ENCODE measurements at places on chromosomes 12 and 14.
A peak's percentile ranks its signal among the peaks of the same experiment; 100 is the strongest.

DNA sequence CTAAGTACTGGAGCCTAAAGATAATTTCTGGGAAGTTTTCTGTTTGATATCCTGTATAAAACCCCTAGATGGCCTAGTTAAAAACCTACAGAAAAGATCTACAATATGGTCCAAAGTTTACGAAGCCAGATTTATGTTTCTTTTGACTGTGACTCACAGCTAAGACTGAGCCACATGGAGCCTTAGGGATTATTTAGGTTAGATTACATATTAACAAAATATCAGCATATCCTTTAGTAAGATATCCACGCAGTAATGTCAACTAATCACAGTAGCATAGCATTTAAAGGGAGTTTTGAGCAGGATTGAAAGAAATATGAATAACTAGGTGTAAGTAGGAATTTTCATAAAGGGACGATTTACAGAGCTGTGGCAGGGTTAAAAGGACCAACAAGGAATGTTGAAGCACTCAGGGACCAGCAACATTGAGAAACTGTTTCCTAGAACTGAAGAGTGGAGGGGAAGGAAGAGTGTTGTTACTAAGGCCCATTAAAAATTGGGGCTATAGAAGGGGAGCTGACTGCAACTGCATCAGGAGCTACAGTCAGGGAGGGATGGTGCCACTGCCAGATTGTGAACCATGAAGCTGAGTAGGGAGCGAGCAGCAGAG is 155.5 kb downstream of the DACT1 start:
- no peak for DNase-seq

GRCh38 chr14:71062581-71063303 is 155.5 kb downstream of the PCNX1 start:
- no peak for DNase-seq

- DNase-seq, result no peak
Observed at GRCh38 chr12:112352921-112353320, 29.3 kb downstream of the HECTD4 start.

DNA sequence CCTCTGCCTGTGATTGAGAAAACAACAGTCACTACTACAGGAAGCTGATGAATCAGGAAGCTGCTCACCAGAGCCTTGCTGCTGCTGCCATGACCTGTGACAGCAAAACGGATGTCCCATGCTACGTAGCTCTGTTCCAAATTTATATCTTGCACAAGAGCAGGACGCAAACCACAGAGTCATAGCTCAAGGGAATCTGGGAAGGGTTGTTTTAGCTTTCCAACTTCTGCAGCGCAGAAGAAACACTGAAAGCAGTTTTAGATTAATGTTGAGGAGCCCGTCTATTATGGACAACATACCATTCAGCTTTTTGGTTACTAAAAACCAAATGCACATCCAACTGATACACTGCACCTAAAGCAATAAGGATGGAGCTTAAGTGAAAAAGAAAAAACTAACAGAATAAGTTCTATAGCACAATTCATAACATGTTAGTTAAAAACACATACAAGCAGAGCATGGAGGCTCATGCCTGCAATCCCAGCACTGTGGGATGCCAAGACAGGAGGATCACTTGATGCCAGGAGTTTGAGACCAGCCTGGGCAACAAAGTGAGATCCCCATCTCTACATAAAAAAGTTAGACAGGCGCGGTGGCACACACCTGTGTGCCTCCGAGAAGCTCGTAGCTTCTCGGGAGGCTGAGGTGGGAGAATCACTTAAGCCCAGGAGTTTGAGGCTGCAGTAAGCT is 1.7 kb upstream of the ANKRD33 start:
- DNase-seq, result no peak

DNA sequence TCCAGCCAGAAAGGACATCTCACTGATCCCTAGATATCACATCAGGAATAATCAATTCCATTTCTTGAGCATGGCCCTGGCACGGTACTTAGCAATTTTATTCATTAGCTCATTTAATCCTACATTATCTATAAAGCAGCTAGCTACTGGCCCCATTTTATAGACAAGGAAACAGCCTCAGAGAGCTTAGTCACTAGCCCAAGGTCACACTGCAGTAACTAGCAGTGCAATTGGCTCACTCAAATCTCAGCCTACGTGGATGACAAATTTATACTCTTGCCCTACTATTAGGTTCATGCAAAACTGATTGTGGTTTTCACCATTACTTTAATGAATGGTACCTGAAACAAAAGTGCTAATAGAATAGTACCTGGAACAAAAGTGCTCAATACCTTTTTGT is 41.7 kb downstream of the NUAK1 start:
- no peak for DNase-seq

- no peak for DNase-seq
Observed at GRCh38 chr12:46874642-46875041, 48.8 kb upstream of the SLC38A4 start.

DNA sequence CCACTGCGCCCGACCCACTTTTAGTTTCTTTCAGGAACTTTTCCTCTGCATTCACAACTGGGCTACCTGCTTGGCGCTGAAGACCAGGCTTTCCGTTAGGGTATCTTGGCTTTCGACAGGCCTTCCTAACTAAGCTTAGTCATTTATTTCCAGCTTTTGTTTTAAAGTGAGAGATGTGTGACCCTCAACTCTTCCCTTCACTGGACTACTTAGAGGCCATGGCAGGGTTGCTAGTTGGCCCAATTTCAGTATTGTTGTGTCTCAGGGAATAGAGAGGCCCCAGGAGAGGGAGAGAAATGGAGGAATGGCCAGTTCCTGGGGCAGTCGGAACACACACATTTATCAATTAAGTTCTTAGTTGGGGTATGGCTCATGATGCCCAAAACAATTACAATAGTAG is 10.4 kb downstream of the MTA1 start:
- DNase-seq, result no peak

DNA sequence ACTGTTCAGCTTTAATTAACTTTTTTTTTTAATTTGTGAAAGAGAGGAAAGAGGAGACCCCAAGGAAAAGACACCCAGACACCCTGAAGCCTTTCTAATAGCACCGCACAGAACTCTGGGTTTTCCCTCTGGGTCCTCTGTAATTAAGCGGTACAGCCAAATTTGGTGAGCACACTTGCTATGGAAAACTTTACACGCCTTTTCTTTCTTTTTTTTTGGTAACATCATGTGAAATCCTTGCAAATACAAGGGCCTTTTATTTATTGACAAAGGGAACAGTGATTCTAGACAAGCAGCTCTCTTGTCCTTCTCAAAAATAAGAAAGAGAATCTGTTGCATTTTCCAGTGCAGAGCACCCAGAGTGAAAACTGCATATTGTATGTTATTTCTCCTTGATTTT is 44.4 kb upstream of the CPM start:
- DNase-seq, result no peak

DNA sequence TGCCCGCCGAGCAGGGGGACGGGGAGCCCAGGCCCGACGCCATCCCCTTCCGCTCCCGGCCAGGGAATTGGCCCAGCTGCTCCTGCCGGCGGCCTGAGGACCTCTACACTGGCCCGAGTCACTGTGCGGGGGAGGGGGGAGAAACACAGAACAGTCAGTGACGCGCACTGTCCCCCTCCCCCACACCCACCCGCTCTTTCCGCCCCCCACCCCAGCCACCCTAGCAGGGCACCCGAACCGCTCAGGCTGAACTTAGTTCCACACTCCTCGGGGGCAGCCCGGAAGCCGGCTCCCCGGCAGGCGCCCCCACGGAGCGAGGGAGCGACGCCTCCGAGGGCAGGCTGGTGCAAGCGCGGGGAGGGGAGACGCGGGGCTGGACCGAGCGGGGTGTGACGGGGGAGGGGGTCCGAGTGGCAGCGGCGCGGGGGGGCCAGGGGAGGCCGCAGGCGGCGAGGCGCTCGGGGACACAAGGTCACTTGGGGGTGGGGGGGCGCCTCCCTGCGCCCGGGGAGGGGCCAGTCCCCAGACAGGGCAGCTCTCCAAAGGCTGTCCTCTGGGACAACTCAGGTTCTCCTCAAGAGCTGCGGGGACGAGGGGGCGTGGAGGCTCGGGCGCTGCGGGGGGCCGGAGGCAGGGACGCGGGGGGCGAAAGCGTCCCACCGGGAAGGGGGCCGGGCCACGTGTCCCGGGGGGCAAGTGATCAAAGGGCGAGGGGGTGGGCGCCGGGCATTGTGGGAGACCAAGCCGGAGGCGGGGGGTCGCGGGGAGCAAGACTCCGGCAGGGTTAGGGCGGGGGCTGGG is 648 bp downstream of the CHD4 start:
- DNase-seq, result no peak

DNA sequence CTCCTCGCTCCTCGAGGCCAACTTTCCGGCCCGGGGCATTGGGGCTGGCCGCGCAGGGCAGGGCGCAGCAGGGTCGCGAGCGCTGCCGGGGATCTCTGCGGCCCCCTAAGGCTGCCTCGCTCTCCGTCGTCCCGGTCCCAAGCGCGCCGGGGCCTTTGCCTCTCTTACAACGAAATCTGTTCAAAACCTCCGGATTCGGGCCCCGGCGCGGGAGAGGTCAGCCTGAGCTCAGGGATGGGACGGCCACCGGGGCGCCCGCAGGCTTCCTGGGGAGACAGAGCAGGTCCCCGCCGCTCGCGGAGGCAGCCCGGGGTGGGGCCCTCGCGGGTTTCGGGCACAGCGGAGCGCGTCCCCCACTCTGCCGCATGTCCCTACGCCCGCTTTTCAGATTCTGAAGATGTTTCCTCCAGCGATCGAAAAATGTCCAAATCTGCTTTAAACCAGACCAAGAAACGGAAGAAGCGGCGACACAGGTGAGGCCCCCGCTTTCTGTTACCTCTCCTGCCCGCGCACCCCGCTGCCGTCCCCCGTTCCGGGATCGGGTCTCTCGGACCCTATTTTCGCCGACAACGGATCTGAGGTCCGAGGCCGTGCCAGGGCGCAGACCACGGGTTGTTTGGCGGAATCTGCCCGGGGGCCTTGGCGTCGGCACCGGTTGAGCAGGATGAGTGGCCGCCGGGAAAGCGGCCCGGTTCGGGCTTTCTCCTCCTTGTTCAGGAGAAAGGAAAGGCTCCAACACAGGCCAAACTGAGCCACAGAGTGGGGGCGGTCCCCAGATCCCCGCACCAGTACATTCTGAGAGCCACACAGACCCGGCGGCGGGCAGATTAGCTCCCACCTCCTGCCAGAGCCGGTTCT is 1.8 kb downstream of the VSX2 start:
- DNase-seq, result no peak

- DNase-seq, result no peak
Observed at GRCh38 chr12:40892528-40892927, 200.3 kb downstream of the CNTN1 start.

DNA sequence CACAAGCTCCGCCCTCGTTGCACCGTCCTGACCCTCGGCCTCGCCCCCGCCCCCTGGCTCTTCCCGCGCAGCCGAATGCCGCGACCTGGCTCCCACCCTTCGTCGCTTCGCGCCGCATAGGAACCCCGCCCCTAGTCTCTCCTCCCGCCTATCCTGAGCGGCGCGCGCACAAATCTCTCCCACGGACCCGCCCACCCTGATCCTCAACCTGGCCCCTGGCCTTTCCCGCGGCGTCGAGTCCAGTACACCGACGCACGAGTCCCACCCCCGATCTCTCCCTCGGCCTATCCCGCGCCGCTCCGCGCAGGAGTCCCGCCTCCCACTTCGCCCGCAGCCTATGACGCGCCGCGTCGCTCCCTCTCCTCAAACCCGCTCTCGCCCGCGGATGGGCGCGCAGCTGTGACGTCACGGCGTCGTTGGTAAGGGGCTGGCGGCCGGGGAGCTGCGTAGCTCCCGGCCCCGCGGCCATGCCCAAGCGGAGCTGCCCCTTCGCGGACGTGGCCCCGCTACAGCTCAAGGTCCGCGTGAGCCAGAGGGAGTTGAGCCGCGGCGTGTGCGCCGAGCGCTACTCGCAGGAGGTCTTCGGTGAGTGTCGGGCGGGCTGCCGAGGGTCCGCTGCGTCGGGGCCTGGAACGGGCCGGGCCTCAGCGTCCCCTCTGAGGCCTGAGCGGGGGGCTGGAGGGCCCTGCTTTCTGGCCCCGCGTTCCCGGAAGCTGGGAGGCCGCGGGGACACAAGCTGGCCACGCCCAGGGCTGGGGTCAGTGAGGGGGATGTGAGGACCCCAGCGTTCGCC is at the start of gene SIVA1:
SIVA1 (plus strand) TSS at position 413 of the 793 bp plus-strand sequence; CDS start at position 468, 55 bp downstream.
- DNase-seq, result peak; percentile 99

- peak; percentile 71 for DNase-seq
Observed at GRCh38 chr12:40336573-40337199, 111.9 kb downstream of the LRRK2 start.

DNA sequence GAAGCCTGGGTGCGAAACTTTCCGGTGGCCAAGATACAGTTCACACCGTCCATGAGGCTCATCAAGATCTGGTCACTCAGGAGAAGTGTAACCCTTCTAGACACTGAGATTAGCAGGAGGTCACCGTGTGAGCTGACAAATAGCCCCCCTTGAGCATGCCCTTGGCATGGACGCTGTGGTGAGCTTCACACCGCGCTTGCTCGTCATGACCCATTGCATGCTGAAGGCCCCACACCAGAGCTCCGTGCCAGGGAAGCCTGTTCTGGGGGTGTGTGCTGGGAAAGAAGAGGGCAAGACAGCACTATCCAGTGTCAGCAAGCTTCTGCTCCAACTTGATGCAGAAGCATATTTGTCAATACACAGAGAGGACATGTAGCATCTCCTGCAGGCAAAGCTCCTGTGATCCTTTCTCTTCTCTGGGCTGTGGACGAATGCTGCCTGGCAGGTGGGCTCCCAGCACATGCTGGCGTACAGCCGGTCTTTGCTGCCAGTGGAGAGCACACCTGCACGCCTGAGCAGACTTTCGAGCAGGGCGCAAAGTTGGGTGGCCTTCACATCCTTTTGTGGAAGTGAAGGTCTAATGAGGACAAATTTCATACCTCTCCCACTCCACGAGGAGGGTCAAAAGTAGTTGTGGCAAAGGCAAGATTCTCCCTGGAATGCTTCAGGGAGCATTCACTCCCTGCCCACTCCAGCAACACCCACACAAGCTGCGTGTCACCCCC is 126.9 kb upstream of the FKBP4 start:
- no peak for DNase-seq

DNA sequence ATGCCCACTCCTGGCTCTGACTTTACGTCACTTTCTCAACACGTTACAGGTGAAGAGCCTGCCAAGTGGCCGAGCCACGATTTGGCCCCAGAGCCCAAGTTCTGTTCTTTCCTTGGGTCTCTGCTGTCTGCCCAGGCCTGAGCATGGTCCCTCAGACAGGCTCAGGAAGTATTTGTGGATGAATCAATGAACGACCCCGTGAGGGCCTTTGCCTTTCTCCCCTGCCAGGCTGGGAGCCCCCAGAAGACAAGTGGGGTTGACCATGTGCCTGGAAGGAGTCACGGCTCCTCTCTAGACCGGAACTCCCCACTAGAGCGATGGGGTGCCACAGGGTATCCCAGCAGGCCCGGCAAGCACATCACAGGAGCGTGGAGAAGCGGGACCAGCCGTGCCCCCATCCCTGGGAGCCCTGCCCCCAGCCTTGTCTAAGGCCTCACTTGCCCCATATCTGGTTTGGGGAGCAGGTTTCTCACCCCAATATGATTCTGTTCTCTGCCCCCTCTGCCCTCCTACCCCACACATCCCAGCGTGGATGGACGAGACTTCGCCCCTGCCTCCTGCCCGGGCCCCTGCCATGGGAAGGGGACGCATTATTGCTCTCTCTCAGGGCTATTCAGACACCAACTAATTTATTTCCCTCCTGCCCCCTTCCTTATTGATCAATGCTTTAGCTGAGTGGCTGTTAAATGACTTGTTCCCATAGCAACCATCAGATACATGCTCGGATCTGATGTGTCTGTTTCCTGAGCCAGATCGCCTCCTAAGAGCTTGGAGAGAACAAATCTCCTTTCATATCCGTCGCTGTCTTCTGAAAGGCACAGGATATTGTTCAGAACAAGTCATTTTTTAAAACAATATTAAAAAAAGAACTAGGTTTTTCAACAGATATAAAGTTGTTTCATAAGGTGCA is 69.0 kb downstream of the DIO3 start:
- no peak for DNase-seq

GRCh38 chr12:122955156-122955555 is 11.1 kb downstream of the ABCB9 start:
- DNase-seq, result no peak

- DNase-seq, result no peak
Observed at GRCh38 chr12:110314308-110314707, 33.3 kb downstream of the ATP2A2 start.
